ENCODE measurements at places on chromosomes 7 and 10. TPM values are rescaled to one million over a fixed set of nuclear protein-coding genes. Genes with fewer than 3 reads are reported as not detected.

GRCh38 chr10:31936933-31937332 is 8.3 kb upstream of the ARHGAP12 start:
- no peak overlapping the region for H3K4me3 ChIP-seq
- DNase-seq, result no peak
- H3K27ac ChIP-seq, result no peak overlapping the region
- no peaks in the 10 kb centered on the region for H3K4me1 ChIP-seq
- no peaks in the 10 kb centered on the region for H3K36me3 ChIP-seq

DNA sequence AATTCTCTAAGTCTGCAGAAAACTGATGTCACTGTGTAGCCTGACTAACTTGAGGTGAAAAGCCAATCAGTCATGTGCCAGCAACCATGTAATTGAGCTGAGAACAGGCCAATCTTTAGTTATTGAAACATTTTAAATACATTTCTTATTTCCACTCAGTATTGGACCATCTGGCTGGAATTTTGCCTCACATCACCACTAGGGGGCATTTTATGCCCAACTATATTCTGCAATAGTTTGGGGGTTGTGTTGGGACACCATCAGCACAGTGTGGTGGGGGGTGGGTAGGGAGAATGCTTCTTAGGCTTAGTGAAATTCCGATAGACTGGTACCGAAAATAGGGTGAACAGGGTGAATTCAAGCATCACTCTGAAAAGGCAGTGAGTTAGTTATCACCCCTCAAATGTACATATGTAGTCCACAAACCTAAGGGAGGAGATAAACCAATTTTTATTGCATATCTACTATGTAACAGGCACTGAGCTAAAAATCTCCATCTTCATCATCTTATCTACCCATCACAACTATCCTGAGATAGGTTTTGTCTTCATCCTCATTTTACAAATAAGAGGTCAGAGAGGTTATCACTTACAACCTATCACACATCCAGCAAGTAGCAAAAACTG is 17.8 kb downstream of the NPSR1 start:
- no peak overlapping the region for H3K27ac ChIP-seq
- H3K4me3 ChIP-seq, result no peak overlapping the region
- H3K36me3 ChIP-seq, result no peaks in the 10 kb centered on the region
- DNase-seq, result peak; percentile 28
- H3K4me1 ChIP-seq, result no peaks in the 10 kb centered on the region

GRCh38 chr7:1924258-1924817 is 254.3 kb downstream of the ELFN1 start:
- no peak overlapping the region for H3K4me3 ChIP-seq
- H3K36me3 ChIP-seq, result no peaks in the 10 kb centered on the region

- H3K4me3 ChIP-seq, result no peak overlapping the region
- no peaks in the 10 kb centered on the region for H3K36me3 ChIP-seq
- H3K4me1 ChIP-seq, result no peaks in the 10 kb centered on the region
- DNase-seq, result no peak
- H3K27me3 ChIP-seq, result no peaks in the 10 kb centered on the region
Measured at GRCh38 chr10:120548210-120548609, 91.2 kb downstream of the PLPP4 start.

- DNase-seq, result no peak
- no peaks in the 10 kb centered on the region for H3K27me3 ChIP-seq
- H3K4me3 ChIP-seq, result no peak overlapping the region
- H3K4me1 ChIP-seq, result no peaks in the 10 kb centered on the region
Measured at GRCh38 chr10:124369986-124370385, 48.7 kb downstream of the OAT start.

DNA sequence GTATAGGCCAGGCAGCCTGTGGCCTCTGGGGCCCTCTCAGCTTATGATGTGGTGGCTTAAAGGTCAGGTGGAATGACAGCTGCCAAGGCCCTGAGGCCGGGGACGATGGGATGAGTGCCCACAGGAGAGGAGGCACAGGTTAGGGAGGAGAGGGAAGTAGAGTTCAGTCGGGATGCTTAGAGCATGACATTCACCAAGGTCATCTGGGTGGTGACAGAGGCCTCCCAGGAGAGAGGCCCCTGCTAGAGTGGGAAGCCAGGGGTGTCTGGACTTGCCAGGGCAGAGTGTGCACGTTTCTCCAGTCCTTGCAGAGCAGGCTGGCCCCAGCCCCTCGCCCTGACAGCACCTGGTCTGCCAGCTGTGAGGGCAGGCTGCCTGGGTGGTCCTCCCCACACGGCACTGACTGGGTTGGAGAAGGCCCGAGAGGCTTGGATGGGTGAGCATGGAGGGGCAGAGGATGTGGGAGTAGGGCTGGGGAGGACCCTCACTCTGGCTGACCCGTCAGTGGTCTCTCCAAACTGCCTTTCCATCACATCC is 1.5 kb downstream of the CALHM1 start:
- DNase-seq, result no peak
- peaks cover 7% of the 10 kb centered on the region for H3K4me1 ChIP-seq
- no peaks in the 10 kb centered on the region for H3K27me3 ChIP-seq
- H3K4me3 ChIP-seq, result no peak overlapping the region
- H3K36me3 ChIP-seq, result no peaks in the 10 kb centered on the region

GRCh38 chr10:4639960-4640359 is 186.0 kb upstream of the AKR1E2 start:
- no peaks in the 10 kb centered on the region for H3K4me1 ChIP-seq
- DNase-seq, result peak; percentile 46
- no peaks in the 10 kb centered on the region for H3K27me3 ChIP-seq
- peak overlapping the region; percentile 47 for H3K27ac ChIP-seq

DNA sequence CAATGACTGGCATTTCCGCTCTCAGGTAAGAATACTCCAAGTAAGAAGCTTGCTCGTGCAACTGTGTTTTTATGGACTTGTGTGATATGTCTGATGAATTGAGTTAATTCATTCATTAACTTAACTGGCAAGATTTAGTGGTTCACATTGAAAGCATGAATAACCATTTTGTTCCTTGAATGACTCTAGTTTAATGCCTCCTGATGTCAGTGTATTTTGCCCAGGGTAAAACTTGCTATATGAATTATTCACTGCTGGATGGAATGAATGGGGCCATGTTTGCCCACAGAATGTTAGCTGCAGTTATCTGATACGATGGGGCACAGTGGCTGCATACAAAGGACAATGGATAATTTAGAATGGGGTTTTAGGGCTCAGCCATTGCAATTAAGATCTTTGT is 124.1 kb downstream of the ZNF365 start:
- no peaks in the 10 kb centered on the region for H3K4me1 ChIP-seq
- H3K36me3 ChIP-seq, result no peaks in the 10 kb centered on the region
- no peak for DNase-seq

DNA sequence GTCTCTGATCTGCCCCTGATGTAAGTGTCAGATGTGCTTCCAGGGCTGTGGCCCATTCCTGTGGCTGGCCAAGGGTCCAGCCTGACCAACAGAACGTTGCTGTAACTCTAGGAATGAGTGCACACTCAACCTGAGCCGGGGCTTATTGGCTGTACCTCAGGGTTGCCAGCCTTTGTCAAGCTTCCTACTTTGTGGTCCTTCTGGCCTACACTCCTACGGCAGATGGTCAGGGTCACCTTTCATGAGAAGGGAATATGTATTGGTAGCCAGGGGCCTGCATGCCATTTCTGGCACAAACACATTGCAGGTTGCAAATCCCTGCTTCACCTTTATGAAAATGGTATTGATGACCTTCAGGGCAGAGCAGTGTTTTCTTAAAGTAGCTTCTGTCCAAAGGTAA is 64.5 kb downstream of the MTURN start:
- H3K27me3 ChIP-seq, result no peaks in the 10 kb centered on the region
- H3K36me3 ChIP-seq, result no peaks in the 10 kb centered on the region
- DNase-seq, result no peak
- H3K4me1 ChIP-seq, result no peaks in the 10 kb centered on the region

DNA sequence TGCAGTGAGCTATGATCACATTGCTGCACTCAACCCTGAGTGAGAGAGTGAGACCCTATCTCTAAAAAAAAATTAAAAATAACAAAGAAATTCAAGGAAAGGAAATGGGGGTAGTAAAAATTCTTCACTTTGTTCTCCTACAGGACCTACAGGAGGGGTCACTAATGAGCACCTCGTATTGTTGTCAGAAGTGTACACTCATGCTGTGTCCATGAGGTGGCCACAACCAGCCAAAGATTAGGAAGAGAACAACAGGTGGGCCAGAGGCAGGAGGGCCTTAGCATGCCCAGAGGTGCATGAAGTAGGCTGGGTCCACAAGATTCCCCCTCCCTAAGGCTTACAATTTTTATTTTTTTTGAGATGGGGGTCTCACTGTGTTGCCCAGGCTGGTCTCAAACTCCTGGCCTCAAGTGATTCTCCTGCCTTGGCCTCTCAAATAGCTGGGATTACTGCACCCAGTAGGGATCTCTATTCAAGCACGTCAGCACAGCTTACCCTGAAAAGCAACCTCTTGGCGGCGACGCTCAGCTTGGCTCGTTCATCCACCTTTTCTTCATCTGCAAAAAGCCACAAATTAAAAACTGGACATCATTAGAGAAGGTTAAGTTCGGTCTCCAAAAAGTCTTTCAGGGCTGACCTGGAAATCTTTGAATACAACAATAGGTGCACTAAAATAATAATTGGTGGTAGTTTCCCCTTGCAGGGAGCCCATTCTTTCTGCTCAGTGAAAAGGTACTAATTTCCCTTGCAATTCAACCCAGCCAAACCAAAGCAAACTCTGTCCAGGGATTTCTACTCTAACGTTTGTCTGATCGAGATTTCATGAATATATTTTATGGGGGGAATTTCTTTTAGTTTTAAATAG is 104.4 kb downstream of the SVIL start:
- DNase-seq, result no peak
- H3K4me1 ChIP-seq, result peaks cover 14% of the 10 kb centered on the region
- no peak overlapping the region for H3K4me3 ChIP-seq
- H3K27ac ChIP-seq, result no peak overlapping the region

- H3K27ac ChIP-seq, result peak overlapping the region; percentile 44
- no peaks in the 10 kb centered on the region for H3K27me3 ChIP-seq
- H3K36me3 ChIP-seq, result no peaks in the 10 kb centered on the region
- DNase-seq, result peak; percentile 72
- peak overlapping the region; percentile 52 for H3K4me3 ChIP-seq
Measured at GRCh38 chr10:101291331-101292193, 62.3 kb upstream of the LBX1 start.

GRCh38 chr7:155228459-155228845 is 69.2 kb upstream of the INSIG1 start:
- H3K27me3 ChIP-seq, result no peaks in the 10 kb centered on the region
- no peaks in the 10 kb centered on the region for H3K4me1 ChIP-seq
- H3K4me3 ChIP-seq, result no peak overlapping the region
- H3K36me3 ChIP-seq, result no peaks in the 10 kb centered on the region
- no peak overlapping the region for H3K27ac ChIP-seq

GRCh38 chr10:57049096-57049495 is 688.0 kb upstream of the ZWINT start:
- no peaks in the 10 kb centered on the region for H3K36me3 ChIP-seq
- no peak for DNase-seq
- H3K27ac ChIP-seq, result no peak overlapping the region

DNA sequence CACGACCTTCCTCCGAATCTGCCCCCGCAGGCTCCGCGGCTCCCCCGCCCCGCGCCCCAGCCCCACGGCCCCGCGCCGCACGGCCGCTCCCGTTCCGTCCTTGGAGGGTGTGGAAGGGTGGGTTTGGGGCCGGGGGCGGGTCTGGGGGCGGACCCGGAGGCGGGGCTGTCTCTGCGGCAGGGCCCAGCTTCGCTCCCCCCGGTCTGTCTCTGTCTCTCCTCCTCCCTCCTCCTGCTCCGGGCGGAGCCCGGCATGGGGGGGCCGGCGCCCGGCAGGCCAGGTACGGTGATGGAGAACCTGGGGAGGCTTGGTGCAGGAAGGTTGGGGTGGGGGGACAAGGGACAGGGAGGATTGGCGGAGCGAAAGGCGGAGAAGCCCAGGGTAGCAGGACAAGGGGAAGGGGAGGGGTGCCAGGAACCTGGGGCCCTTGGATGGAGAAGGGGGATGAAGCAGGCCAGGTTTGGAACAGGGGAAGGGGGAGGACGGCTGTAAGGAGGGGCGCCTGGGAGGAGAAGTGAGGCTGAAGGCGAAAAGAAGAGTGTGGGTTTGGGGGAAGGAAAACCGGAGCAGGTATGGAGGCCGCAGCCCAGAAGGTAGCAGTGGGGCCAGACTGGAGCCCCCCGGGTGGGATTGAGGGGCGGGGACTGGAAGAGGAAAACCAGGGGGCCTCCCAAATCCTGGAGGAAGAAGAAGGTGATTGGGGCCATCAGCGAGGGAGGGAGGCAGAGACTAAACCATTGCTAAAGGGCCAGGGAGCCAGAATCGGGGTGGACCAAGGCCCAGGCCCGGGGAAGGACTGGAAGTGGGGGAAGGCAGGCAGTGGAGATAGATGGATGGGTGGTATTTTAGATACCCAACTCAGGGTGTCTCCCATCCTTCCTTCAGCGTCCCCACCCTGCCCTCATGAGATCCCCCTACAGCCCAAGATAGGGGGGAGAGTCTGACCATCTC is at the start of gene NYAP1:
TSS of gene NYAP1 (plus strand) at position 206 of the 951 bp plus-strand sequence. CDS start 1,385 bp downstream, outside the sequence.
- no peaks in the 10 kb centered on the region for H3K27me3 ChIP-seq
- peak; percentile 87 for DNase-seq
- peak within 1 kb of the TSS; percentile 78 for H3K27ac ChIP-seq
- H3K4me3 ChIP-seq, result peak within 1 kb of the TSS; percentile 66

- DNase-seq, result no peak
- H3K36me3 ChIP-seq, result no peaks in the 10 kb centered on the region
- H3K27me3 ChIP-seq, result no peaks in the 10 kb centered on the region
- no peak overlapping the region for H3K4me3 ChIP-seq
Measured at GRCh38 chr7:23014681-23015080, 751 bp upstream of the HYCC1 start.

DNA sequence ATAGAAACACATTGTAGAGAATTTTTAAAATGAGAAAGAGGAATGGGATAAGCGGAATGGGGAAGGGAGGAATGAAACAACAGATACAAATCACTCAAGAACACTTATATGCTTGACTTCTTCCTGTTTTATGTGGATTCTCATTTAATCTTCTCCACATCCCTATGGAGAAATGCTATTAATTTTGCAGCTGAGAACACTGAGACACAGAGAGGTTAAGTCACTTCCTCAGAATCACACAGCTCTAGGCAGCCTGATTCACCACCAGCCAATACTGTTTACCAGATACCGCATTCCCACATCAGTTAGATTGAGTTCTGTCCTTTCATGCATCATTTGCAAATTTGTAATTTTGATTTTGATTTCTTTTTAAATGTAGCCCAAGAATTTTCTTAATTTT is 170.5 kb downstream of the SH2D4B start:
- no peaks in the 10 kb centered on the region for H3K4me1 ChIP-seq
- H3K36me3 ChIP-seq, result no peaks in the 10 kb centered on the region
- no peak overlapping the region for H3K4me3 ChIP-seq

DNA sequence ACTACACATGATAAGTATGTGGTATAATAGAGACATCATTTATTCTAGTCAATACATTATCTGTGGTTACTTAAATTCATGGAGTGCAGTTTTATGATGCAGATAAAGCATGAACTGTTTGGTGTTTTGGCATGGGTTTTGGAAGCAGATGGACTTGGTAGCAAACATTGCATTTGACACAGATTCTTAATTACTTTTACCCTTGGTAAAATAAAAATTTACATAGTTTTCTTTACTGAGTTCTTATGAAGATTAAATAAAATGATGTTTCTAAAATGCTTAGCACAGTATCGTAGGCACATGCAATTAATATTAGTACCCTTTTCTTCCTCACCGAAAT is 92.0 kb downstream of the ABCA13 start:
- H3K27me3 ChIP-seq, result no peaks in the 10 kb centered on the region
- no peaks in the 10 kb centered on the region for H3K36me3 ChIP-seq
- no peak overlapping the region for H3K27ac ChIP-seq
- no peaks in the 10 kb centered on the region for H3K4me1 ChIP-seq
- DNase-seq, result no peak

The ADO gene
- 87.8 TPM for total RNA-seq

The HABP2 gene
- not detected for total RNA-seq

The C7orf33 gene
- 0.19 TPM for total RNA-seq

The GATAD1 gene
- total RNA-seq, result 71.7 TPM

The SMARCD3 gene
- 94.0 TPM for total RNA-seq

The MMD2 gene
- 21.6 TPM for total RNA-seq

The ZNF239 gene
- 9.2 TPM for total RNA-seq

The ESYT2 gene
- 61.1 TPM for total RNA-seq
